GM12891 (cell line): ENCODE measurements at places on chromosomes 2 and 18.

- no peak for DNase-seq
These were observed 128.6 kb upstream of the WDR75 start for GRCh38 chr2:189312643-189313042.

- no peak for DNase-seq
These were observed 197.8 kb downstream of the MEMO1 start for GRCh38 chr2:31813016-31813415.

GRCh38 chr18:55422456-55423180, 165.4 kb downstream of the TCF4 start:
- DNase-seq = no peak

DNA sequence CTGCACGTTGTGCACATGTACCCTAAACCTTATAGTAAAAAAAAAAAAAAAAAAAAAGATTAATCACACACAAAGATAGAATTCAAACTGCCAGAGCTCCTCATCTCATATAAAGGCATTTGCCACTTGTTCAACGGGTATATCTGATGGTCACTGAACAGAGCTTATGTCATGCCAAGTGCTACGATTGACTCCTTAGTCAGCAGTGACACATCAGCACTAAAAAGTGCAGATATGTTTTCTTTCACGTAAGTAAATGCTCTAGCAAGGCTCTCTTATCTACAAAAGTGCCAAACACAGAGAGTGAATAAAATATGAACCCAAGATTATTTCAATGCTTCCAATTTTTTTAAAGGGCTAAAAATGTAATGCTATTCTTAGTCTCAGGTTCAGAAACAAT, 1.1 kb downstream of the LMAN1 start:
- no peak for DNase-seq

- no peak for DNase-seq
These were observed 73.0 kb downstream of the MTCL1 start for GRCh38 chr18:8778386-8778785.

GRCh38 chr2:224379986-224380385, 21.9 kb downstream of the FAM124B start:
- DNase-seq = no peak

- no peak for DNase-seq
These were observed 80.9 kb upstream of the BCL2L11 start for GRCh38 chr2:111039628-111040383.

DNA sequence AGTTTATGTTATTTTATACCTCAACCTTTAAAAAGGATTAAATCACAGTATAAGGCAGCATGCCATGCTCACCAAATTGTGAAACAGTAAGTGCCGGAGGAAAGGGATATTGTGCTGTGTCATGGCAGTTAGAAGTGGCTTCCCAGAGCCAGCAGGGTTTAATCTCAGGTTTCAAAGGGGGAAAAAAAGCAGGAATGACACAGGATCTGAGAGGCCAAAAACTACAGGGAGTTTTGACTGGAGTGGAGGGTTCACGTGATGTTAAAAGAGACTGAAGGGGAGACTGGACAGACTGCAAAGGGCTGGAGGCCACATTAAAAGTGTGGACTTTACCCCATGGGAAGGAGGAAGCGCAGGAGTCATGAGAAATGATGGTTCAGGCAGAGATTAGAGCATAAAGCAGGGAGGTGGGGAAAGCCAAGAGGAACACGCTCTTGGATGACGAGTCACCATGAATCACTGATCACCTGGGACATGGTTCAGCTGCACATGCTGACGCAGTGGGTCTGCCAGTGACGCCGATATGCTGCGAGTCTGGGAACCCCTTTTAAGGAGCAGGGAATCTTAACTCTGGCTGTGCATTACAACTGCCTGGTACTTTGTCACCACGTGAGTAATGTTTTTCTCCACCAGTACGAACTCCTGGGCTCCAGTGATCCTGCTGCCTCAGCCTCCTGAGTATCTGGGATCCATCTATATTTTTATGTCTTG, 6.1 kb downstream of the CHMP1B start:
- DNase-seq = no peak

- DNase-seq = no peak
These were observed 17.2 kb downstream of the IFIH1 start for GRCh38 chr2:162301151-162301804.

DNA sequence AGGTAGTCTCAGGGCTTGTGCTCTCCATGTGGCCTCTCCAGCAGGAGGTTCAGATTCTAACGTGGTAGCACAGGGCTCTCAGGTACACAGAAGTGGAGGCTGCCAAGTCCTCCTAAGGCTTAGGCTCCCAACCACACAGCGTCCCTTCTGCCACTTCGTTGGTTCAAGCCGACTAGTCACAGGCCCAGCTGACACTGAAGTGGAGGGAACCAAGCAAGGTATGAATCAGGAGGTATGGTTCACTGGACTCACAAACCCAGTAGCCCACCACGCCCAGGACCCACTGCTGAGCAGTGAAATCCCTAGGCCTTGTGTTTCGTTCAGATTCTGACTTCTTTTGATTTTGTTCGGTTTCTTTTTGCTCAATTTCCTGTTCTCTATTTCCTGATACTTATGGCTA, 46.0 kb upstream of the SEC11C start:
- DNase-seq = no peak

- DNase-seq = no peak
These were observed 51.4 kb upstream of the SPAG16 start for GRCh38 chr2:213232649-213233437.

- DNase-seq = no peak
These were observed 41.3 kb downstream of the BCL2L11 start for GRCh38 chr2:111161971-111162370.

GRCh38 chr2:199851883-199852282, 891 bp upstream of the FTCDNL1 start:
- DNase-seq = no peak

GRCh38 chr2:240628808-240629618, 3.7 kb downstream of the GPR35 start:
- no peak for DNase-seq

DNA sequence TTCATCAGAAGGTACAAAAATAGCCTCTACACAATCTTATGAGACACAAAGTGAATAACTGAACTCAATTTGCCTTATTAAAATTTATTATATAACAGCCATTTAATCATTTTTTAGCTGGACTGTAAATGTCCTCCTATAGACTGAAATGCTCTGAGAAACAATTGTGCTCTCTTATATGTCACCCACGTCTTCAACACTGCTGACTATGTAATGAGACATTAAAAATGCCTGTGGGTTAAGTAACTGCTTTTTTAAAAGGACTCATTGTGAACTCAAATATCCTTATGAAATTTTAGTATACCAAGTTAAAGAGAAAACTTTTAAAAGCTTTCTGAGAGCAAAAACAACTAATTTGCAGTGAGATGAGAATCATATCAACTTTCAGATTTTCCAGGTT, 10.4 kb upstream of the GALNT1 start:
- DNase-seq = no peak

DNA sequence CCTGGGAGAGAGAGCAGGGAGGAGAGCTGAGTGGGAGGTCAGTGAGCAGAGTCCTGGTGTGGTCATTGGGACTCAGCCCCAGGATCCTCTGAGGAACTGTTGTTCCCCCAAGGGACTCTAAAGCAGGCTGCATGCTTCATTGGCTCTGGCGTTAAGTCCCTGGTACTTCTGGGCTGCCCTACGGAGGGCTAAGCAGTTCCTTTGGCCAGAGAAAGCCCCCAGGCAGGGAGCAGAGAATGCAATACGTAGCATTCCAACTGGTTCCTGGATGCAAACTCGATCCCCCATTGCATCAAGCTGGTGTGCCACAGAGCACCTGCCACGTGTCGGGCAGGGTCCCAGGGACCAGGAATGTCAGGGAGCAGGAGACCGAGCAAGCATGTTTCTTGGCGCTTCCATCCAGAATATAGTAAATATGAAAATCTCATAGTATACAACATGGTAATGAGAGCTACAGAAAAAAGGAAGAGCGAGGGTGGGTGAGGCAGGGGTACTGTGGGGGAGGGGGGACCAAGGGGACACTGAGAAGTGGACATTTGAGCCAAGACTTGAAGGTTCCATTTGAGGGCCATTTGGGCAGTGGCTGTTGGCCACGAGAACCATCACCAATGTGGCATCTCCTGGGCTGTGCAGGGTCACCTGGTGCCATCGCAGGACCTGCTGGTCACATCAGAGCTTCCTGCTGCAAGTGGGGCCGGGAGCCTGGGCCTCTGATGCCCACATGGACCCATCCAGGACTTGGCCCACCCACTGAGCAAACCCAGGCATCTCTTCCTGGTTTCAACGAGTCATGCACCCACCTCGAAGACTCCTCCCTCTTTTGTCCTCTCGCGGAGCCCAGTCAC, 160.4 kb downstream of the ASB1 start:
- DNase-seq = no peak

DNA sequence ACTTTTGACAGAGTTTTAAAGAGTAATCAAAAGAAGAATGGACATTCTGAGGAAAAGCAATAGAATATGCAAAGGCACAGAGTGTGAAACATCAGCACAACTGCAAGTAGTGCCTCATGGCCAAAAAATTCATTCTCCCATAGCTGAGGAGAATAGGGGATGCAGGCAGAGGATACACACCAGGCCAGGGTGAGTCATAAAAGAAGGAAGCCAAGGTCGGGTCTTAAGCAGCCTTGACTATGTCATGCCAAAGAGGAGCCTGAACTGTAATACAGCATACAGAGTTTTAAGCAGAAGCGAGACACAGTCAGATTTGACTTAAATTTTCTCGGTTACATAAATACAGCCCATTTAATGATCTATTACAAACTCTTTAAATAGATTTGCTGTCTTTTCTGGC, 165.0 kb downstream of the LNPK start:
- DNase-seq = no peak

DNA sequence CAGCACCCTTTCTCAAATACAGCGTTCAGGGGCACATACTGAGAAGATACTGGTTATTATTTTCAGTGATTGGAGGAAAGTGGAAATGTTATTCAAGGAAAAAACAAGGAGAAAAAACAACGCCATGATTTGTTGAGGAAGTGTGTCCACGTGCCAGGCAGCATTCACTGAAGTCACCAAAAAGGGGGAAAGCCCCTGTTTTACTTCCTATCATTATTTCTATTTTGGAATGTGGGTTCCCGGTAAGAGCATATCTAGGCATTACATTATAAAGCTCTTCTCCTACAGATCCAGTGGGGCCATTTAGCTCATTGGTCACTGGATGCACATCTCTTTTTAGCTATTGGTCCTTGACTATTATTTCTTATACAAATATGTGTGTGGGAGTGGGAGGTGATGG, 518.7 kb downstream of the TXNL1 start:
- DNase-seq = no peak

GRCh38 chr2:19859565-19859964, 42.2 kb downstream of the TTC32 start:
- no peak for DNase-seq
